ENCODE measurements at places on chromosomes 11 and 22. TPM values are rescaled to one million over a fixed set of nuclear protein-coding genes. Genes with fewer than 3 reads are reported as not detected.

NXPE1 gene
- 0.10 TPM for polyA plus RNA-seq

SLC22A9 gene
- polyA plus RNA-seq = not detected

DCPS gene
- polyA plus RNA-seq = 24.2 TPM

DNA sequence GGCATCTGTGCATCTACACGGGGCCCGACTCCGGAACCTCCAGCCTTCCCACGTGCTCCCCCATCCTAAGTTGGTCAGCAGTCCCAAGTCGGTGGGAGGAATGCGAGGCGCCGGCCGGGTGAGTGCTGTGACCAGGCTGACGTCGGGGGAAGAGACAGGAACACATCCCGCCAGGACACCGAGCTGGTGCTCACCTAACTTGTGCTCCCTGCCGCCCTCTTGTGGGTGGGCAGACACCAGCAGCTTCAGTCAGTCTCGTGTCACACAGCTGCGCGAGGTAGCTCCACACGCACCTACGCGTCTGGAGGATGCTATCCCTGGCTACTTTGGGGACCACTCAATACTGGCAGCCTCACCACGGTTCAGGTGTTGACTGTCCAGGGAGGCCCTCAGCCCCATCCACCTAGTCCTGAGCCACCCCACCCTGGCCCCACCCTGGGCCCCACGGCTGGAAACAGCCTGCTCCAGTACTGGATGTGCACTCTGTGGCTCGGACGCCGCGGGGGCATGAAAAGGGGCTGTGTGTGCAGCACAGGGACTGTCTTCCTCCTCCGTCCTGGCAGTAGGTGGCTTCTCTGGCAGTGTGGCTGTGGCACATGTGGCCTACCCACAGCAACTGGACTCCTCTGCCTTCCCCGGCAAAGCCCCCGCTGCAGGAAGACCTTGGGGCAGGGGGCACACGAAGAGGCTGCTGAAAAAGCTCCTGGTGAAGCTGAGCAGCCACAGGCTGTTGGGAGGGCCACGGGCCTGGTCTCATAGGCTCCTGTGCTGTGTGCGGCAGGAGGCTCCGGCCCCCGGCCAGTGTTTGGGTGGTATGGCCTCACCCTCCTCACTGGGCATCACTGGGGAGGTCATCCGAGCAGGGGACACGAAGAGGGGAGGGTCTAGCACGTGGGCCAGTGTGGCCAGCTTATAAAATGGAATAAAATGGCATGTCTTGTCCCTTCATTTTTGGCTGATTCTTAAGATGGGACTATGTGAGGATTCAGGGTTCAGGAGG, 11.2 kb upstream of the BID start:
- no peak for DNase-seq

PDGFD gene
- polyA plus RNA-seq = 7.6 TPM

FJX1 gene
- 5.4 TPM for polyA plus RNA-seq

RAPSN gene
- polyA plus RNA-seq = 0.31 TPM

TBX1 gene
- polyA plus RNA-seq = 8.5 TPM

DRICH1 gene
- polyA plus RNA-seq = 4.0 TPM

GRCh38 chr22:44344407-44344806, 31.7 kb upstream of the SHISAL1 start:
- no peak for DNase-seq

GRCh38 chr22:20401376-20402014, 7.5 kb downstream of the ZNF74 start:
- no peak for DNase-seq

GRCh38 chr11:58924230-58924629, 15.1 kb upstream of the GLYATL1 start:
- no peak for DNase-seq

DNA sequence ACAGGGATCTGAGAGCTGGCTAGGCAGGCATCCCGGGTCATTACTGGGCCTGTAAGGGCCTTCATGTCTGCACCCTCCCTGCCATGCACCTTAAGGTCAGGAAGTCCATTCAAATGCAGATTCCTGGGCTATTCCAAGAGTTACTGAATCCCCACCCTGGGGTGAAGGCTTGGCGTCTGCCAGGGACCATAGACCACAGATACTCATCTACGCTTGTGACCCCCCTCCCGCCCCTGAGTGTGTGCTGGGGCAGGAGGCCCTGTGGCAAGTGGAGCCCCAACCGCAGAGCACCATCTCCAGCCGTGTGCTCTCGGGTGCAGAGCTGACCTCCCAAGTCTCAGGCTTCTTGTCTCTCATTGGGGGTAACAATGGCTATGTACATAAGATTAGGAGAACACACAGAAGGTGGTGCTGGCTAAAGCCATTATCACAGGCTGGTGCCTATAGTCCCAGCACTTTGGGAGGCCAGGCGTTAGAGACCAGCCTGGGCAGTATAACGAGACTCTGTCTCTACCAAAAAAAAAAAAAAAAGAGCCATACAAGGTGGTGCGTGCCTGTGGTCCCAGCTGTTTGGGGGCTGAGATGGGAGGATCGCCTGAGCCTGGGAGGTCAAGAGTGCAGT, 19.1 kb upstream of the KCNQ1OT1 start:
- DNase-seq = no peak

DNA sequence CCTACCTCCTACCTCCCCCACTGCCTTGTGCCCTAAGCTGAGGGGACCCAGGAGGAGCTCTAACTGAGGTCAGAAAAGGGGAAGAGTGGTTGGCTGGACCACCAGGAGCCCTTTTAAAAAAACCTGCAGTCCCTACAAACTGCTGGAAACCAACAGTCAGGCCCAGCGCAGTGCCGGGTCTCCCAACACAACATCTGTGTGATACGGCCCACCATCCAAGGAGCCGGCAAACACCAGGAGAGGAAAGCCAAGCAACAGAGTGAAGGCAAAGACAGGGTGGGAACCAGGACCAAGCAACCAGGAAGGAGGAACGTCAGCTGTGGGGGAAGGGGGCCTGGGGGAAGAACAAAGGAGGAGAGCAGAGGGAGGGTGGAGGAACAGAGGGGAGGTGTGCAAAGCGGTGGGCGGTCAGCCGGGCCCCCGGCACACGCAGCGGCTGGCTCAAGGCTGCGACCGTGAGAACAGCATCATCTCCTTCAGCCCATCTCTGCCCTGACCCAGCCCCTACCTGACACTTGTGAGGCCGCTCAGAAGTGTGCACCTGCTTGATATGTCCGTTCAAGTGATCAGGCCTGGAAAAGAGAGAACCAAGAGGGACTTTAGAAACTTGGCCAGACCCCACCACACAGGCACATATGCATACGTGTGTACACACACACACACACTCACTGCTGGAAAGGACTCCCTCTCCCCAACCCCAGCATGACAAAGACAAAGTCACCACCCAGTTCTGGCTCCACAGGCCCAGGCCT, 3.6 kb downstream of the PATZ1 start:
- no peak for DNase-seq

DNA sequence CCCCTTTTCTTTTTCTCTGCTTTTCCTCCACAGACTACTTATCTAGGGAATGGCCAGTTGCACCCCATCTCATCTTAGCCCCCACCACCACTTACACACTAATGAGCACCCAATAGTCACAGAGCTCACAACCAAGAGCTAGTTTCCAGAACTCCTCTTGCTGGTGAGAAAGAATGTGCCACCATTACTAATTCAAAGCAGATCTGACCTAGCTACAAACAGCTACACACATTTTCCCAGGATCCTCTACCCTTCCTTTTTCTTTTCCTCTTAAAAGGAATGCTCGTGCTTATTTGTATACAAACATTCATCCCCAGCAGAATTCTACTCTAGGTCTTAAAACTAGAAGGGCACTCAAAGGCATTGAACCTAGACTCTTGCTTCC, 136.8 kb downstream of the CD44 start:
- no peak for DNase-seq

GRCh38 chr22:25839755-25840154, 97.8 kb downstream of the MYO18B start:
- no peak for DNase-seq

KBTBD3 gene
- polyA plus RNA-seq = 5.6 TPM

GRCh38 chr11:63289658-63290057, 46.3 kb upstream of the SLC22A25 start:
- DNase-seq = no peak

- no peak for DNase-seq
These were observed 101.0 kb upstream of the PARVA start for GRCh38 chr11:12276356-12276755.

GRCh38 chr22:26718905-26719304, 61.5 kb downstream of the MIAT start:
- no peak for DNase-seq

DNA sequence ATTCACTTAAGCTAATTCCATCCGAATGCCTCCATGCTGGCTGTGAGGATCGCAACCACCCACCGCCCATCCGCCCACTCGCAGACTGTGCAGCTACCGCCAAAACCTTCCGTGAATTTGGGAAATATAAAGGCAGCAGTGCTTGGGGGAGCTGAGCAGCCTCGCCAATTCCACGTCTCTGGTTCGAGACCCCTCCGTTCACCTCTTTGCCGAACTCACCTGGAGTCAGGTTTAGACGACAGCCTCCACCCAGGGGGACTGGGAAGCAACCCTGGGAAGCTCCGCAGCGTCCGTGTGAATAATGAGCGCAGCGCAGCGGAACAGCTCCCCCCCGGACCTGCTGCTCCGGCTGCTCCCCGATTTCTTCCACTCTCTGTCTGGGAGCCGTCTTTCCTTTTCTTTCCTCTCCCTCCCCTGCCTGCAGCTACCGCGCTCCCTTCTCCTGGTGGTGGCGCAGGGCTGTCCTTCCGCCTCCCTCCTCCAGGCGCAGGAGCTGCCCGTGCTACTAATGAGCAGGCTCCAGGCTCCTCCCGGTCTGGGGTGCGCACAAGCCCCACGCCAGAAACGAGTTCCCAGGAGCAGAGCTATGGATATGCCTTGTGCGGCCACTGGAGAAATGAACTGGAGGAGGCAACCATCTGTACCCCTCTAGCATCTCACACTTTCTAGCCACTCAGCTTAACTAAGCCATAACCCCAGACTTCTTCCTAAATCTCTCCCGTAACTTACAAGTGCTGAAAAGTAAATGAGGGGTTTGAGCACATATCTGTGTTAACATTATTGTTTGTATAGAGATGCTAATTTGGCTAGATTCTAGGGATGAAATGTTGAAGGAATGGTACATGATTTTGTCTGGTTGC, 107.3 kb downstream of the XKR3 start:
- no peak for DNase-seq

Data from right lung (tissue), 10 donors.